ENCODE measurements at places on chromosomes 16 and 17. TPM values are rescaled to one million over a fixed set of nuclear protein-coding genes. Genes with fewer than 3 reads are reported as not detected.
A peak's percentile ranks its signal among the peaks of the same experiment; 100 is the strongest.

DNA sequence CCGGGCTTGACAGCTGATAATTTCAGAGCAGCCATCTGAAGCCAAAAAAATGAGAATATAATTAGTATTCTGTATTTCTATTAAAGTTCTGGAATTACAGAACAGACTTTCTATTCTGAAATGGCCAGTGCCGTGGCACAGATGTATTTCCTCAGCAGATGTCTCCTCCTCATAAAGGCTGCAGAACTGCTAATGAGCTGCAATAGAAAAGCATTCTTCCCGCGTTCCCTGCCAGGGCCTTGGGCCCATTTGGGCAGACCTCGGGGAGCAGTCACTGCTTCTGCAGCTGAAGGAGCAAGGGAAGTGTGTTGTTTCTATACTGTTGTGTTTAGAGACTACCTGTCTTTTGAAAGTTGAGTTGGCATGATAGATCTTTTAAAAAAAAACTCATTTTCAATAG lies 152.6 kb upstream of the CACNG5 start:
- H3K36me3 ChIP-seq, result no peaks in the 10 kb centered on the region
- peaks cover 14% of the 10 kb centered on the region for H3K4me1 ChIP-seq
- DNase-seq, result peak; percentile 22
- H3K27ac ChIP-seq, result no peak overlapping the region
- no peak overlapping the region for H3K4me3 ChIP-seq

DNA sequence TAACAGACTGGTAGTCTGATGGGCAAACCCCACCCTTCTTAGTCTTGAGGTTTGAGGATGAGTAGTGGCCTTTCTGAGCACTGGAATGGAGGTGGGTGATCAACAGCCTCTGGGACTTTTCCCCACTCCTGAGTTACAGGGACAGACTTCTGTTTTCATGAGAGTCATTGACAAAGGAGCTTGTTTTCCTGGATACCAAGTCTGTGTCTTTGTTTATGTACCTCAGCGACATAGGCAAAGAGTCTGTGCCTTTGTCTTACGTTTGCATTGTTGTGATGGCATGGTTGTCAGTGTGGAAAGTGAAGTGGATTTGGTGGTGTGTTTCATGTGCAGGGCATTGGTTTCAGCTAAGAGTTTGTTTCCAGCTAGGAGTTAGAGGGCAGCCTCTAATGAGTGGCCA lies 17.5 kb downstream of the EPN2 start:
- H3K4me1 ChIP-seq, result peaks cover 60% of the 10 kb centered on the region
- H3K27ac ChIP-seq, result no peak overlapping the region
- H3K36me3 ChIP-seq, result no peaks in the 10 kb centered on the region
- no peaks in the 10 kb centered on the region for H3K27me3 ChIP-seq
- no peak for DNase-seq
- H3K4me3 ChIP-seq, result no peak overlapping the region

DNA sequence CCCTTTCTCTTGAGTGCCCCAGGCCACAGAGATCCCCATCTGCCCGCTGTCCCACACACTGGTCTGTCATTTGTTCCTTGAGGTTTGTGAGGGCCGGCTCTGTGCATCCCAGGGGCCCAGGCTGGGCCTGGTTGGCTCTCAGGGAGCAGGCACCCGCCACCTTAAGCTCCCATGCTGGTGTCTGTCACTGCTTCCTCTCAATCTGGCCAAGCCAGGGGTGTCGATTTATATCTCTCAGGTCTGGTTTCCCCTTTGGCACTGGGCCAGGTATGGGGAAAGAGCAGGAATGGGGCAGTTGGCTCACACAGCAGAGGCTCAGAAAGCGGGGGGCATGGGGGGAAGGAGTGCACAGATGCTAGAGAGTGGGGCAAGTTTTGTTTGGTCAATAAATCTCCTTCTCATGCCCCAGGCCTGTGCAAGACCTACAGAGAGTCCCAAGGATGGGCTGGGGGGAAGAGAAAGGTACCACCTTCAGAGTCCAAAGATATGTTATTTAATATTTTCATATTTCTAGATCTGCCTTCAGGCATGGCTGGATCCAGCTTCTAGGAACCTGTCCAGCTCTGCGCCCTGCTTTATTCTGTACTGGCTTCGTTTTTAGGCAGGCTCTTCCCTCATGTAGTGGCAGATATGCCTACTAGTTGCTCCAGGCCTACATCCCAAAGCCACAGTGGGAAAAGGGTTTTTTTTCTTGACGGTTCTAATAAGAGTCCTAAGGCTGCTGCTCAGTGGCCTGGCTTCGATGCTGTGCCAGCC lies 34.3 kb downstream of the IL4R start:
- no peak for DNase-seq
- H3K27me3 ChIP-seq, result no peaks in the 10 kb centered on the region
- no peaks in the 10 kb centered on the region for H3K36me3 ChIP-seq
- H3K4me1 ChIP-seq, result no peaks in the 10 kb centered on the region
- no peak overlapping the region for H3K27ac ChIP-seq

DNA sequence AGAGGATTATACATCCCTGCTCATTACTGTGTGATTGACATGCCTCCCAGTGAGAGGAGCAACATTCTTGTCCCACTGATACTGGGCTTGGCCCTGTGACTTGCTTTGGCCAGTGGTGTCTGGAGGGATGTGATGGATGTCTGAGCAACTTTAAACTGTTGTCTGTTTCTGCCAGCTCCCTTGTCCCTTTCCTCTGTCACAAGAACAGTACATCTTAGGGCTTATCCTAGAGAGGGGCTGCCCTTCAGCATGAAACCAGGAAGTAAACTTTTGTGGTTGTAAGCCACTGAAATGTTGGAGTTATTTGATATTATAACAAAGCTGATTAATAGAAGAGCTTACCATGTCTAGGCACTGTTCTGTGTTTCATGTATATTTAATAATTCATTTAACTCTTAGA lies 82.9 kb upstream of the GPRC5B start:
- no peaks in the 10 kb centered on the region for H3K27me3 ChIP-seq
- no peaks in the 10 kb centered on the region for H3K4me1 ChIP-seq
- H3K4me3 ChIP-seq, result no peak overlapping the region
- DNase-seq, result no peak
- no peaks in the 10 kb centered on the region for H3K36me3 ChIP-seq

DNA sequence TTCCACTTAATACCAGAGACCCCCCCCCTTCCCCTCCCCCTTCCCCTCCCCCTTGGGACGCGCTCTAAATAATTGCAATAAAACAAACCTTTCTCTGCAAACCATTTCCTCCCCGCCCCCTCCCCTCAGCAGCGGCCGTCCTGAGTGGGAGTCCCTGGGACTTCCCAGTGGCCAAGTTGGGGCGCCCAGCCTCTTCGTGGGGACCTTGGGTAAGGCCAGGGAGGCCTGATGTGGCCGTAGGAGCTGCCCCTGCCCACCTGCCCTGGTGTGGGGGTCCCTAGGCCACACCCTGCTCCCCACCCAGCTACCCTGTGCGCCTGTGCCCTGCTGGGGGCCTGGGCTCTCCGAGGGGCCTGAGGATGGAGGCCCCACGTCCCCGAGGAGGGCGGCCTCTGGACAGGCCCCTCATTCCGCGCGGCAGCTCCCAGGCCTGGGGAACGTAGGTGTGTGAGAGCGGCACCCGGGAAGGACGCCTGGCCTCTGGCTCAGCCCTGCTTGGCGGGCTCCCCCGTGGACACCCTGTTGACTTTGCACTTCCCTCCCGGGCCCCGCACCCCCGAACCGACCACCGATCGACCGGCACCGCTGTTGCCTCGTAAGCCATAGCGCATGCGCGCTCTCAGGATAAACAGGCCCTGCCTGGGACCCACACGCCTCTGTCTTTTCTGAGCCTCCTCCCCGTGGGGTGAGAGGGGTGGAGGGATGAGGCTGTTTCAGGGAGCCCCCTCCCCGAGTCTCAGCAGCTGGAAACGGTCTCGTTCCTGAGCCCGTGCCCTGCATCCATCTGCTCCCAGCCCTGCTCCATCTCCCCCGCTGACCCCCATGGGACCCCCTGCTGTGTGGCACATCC lies 9.0 kb downstream of the NTHL1 start:
- peak overlapping the region; percentile 91 for H3K27ac ChIP-seq
- DNase-seq, result no peak
- peaks cover 93% of the 10 kb centered on the region for H3K4me1 ChIP-seq
- H3K4me3 ChIP-seq, result peak overlapping the region; percentile 18

DNA sequence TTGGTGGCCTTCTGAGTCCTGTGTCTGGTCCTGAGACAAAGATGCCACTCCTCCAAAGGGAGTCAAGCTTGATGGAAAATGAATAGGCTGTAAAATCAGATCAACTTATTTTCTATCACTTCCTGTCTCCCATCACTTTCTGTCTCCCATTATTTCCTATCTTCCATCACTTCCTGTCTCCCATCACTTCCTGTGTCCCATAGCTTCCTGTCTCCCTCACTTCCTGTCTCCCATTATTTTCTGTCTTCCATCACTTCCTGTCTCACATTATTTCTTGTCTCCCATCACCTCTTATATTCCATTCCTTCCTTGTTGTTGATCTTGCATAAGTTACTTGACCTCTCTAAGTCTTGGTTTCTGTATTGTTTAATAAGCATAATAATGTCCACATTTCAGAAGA lies 418.5 kb upstream of the EEF2KMT start:
- H3K27me3 ChIP-seq, result no peaks in the 10 kb centered on the region
- no peak overlapping the region for H3K27ac ChIP-seq
- DNase-seq, result no peak
- H3K4me1 ChIP-seq, result no peaks in the 10 kb centered on the region
- H3K4me3 ChIP-seq, result no peak overlapping the region

- H3K4me3 ChIP-seq, result no peak overlapping the region
- no peaks in the 10 kb centered on the region for H3K27me3 ChIP-seq
- no peaks in the 10 kb centered on the region for H3K36me3 ChIP-seq
- no peak overlapping the region for H3K27ac ChIP-seq
Measured at GRCh38 chr16:17160920-17161431, 309.8 kb downstream of the XYLT1 start.

DNA sequence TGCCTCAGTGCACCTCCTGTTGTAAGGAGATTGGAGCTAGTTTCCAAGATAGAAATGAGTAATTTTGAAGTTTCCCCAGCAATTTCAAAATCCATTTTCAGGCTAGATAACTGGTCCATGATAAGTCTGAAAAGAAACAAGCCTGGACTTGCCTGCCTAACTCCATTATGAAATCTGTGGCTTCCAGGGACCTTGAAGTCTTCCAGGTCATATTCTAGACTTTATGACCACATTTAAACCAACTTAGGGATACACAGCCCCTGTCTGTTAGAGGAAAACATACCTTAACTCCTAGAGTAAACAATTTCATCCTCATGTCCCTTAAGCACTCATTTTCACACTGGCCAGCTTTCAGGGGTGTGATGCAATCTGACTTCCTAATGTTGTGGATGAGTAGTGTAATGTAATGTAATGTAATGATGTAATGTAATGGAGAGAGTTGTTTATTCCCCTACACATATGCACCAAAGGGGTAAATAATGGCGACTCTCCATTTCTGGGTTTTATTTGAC lies 96.7 kb upstream of the FAM20A start:
- no peaks in the 10 kb centered on the region for H3K27me3 ChIP-seq
- H3K4me3 ChIP-seq, result no peak overlapping the region
- H3K36me3 ChIP-seq, result no peaks in the 10 kb centered on the region
- no peak overlapping the region for H3K27ac ChIP-seq

Gene CUEDC1
- 28.7 TPM for total RNA-seq

Gene MRPS23
- total RNA-seq, result 6.9 TPM
